ENCODE measurements at places on chromosomes 11 and 22.

DNA sequence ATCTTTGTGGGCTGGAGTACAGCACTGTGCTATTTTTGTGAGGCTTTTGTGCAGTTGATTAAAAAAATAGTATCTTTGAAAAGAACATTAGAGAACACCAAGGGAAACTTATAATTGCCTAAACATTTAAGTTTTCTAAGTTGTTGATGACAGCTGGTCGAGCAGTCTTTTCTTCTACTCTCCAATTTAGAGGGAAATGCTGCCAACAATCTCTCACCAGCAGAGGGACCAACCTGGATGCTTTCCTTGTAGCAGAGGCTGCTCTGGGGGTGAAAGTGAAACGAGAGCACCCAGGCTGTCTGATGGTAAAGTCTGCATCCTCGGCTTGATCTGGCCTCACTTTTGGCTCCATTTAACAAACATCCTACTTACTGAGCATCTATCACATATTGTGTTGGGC, 1286.5 kb upstream of the TENM4 start:
- DNase-seq = peak; percentile 2

GRCh38 chr11:70495351-70496310, 97.3 kb downstream of the CTTN start:
- no peak for DNase-seq

- DNase-seq = no peak
These were observed 9.6 kb downstream of the NEAT1 start for GRCh38 chr11:65432100-65432650.

DNA sequence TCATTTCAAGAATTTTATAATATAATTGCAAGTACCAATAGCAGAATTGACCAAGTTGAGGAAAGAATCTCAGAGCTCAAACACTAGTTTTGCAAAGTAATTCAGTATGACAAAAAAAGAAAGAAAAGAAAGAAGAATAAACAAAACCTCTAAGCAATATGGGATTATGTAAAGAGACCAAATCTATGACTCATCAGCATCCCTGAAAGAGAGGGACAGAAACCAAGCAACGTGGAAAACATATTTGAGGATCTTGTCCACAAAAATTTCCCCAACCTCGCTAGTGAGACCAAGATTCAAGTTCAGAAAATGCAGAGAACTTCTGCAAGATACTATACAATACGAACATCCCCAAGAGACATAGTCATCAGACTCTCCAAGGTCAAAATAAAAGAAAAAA, 203.7 kb upstream of the DDI1 start:
- no peak for DNase-seq

GRCh38 chr11:103528596-103528995, 419.4 kb downstream of the DYNC2H1 start:
- DNase-seq = no peak

GRCh38 chr11:109728056-109728455, 306.1 kb downstream of the C11orf87 start:
- no peak for DNase-seq
